ENCODE measurements at places on chromosomes 1 and 21.

DNA sequence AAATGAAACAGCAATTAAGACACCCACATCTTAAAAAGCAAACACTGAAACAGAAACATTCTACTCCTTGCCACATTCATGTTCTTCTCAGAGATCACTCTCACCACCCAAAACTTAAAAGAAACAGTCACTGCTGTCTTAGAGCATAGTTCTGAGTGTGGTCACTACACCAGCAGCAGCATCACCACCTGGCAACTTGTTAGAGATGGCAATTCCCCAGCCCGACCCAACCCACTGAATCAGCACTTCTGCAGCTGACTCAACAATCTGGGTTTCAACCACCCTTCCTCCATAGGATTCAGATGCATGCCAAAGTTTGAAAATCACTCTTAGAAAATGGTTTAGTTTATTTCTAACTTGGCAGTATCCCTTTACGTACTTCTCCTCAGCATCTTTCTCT, 126.1 kb downstream of the CDC42BPA start:
- DNase-seq: no peak

- DNase-seq: no peak
Observed at GRCh38 chr21:17570786-17571185, 41.9 kb downstream of the BTG3 start.

DNA sequence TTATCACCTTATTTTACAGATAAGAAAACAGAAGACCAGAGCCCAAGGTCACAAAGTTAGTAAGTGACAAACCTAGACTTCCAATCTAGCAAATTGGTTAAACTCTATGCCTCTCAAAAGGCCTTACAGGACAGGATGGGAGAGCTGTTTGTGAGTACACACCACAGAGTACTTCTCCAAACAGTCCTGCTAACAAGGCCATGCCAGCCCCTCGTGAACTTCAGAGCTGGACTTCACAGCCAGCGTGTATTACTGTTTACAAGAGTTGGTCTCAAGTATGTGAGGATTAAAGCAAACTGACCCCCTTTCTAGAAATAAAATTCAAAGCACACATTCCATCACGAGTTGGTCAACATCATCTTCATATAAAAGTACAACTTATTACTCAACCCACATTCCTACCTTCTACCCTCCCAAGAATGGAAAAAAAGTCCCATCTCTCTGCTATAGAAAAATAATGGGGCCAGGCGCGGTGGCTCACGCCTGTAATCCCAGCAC, 19.8 kb upstream of the UBR4 start:
- no peak for DNase-seq

DNA sequence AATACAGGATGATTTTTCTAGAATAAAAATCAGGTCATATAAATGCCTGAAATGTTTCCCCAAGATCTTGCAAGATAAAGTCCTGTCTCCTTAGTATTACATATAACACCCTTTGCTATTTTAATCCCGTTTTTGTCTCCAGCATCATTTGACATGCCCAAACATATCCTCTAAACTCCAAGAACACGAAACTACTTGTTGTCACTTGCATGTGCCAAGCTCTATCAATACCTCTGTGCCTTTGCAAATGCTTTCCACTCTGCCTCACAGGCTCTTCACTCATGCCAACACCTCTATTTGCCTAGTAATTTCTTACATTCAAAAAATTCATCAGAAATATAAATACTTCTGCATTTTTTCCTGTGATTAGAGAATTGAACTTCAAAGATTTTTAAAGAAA, 37.9 kb downstream of the LRRIQ3 start:
- DNase-seq: no peak

- no peak for DNase-seq
Observed at GRCh38 chr1:27127419-27127818, 27.5 kb downstream of the SLC9A1 start.

GRCh38 chr1:66452982-66453381, 81.0 kb upstream of the SGIP1 start:
- no peak for DNase-seq

GRCh38 chr1:110083866-110084226, 13.4 kb upstream of the ALX3 start:
- DNase-seq: no peak

GRCh38 chr1:182677397-182678098, 6.8 kb downstream of the RGS8 start:
- no peak for DNase-seq

- DNase-seq: no peak
Observed at GRCh38 chr1:3285106-3285740, 169.2 kb upstream of the ARHGEF16 start.

DNA sequence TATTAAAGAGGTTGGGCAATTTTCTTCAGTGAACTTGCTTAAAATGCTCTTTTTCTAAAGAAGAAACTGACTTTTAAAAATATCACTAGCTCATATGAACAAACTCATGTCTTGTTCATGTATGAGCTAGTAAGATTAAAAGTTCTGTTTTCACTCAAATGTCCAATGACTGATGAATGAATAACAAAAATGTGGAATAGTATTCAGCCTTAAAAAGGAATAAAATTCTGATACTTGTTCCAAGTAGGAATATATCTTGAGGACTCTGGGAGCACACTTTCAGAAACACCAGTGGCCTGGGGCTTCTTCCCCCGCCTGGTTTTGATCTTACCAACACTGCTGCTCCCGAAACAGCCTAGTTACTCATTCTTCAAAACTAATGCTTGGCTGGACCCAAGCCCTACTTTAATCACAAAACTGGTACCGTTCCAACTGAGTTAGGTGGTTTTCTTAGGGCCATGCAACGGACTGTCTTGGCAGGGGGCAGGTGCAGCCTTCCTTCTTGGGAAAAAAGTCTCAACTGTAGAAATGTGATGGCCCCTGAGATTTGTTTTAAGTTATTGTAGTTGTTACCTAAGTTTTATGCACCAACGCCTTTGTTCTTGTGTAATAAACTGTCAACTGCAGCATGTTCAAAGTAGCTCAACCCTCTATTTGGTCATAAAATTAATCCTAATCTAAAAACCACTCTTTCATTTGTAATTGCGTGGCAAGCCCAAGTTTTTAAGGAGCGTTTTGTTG, 116.0 kb downstream of the ETS2 start:
- DNase-seq: no peak

DNA sequence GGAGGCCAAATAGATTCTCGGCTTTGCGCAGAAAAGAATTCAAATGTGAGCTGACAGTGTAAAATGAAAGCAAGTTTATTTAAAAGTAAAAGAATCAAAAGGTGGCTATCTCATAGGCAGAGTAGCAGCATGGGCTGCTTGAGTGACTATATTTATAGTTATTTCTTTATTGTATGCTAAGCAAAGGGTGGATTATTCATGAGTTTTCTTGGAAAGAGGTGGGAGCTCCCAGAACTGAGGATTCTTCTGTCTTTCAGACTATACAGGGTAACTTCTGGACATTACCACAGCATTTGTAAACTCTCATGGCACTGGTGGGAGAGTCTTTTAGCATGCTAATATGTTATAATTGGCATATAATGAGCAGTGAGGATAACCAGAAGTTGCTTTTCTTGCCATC, 659.9 kb downstream of the RWDD3 start:
- DNase-seq: no peak

GRCh38 chr1:199585392-199585791, 442.1 kb upstream of the NR5A2 start:
- DNase-seq: no peak

GRCh38 chr21:38911484-38912101, 105.9 kb downstream of the ETS2 start:
- no peak for DNase-seq

DNA sequence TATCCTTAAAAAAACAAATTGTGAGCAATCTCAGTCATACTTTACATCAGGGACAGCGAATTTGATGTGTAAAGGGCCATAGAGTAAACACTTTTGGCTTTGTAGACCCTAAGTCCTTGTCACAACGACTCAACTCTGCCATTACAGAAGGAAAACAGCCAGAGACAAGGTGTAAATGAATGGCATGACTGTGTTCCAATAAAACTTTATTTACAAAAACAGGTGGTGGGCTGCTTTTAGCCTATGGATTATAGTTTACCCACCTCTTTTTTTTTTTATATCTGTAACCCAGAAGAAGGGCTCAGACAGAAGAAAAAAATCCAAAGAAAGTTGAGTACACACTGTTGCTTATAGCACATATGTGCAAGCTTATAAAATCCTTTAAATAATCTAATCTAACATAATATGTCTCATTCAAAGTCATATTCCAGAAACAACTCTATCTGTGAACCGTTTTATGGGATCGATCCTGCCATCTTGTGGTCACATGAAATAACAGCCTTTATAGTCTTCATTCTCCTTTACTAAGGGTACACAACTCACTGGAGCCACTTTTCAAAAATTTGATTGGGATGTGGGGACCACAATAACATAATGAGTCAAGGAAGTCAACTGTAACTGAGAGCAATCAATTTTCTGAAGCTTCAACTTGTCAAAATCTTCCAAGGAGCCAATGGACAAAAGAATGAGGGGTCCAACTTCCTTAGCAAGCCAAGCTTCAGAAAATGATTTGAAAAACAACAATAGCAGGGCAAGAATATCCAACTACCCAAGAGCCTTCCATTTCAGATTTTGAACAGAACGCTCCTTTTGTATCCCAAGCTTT, 142.2 kb upstream of the KRTAP19-8 start:
- DNase-seq: no peak

GRCh38 chr1:11925938-11926292, 312 bp downstream of the KIAA2013 start:
- DNase-seq: no peak

DNA sequence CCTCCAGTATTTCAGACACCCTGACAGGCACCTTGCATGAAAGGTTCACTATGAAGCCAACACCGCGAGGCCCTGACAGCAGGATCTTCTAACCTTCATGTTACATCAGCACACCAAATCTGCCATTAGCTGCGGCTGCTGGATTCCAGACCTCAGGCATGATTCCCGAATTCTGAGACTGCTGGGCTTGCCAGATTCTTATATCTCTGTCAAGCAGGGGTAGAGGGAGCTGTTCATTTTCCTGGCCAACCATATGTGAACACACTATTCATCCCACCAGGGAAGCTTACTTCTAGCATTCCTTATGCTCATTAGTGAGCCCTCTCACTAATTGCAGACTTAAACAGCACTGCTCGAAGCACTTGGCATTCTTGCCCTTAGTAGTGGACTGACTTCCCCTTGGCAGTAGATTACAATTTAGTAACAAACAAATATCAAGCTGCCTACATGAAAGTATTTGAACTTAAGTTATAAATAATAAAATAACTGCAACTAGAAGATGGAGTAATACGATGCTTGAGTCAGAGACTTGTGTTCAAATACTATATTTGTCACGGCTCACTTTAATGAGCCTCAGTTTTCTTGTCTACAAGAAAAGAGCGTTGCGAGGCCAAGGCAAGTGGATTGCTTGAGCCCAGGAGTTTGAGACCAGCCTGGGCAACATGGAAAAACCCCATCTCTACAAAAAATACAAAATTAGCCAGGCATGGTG, 43.3 kb downstream of the NID1 start:
- DNase-seq: no peak

GRCh38 chr1:111990026-111990877, 784 bp upstream of the KCND3 start:
- no peak for DNase-seq

- DNase-seq: no peak
Observed at GRCh38 chr1:77360256-77360655, 78.4 kb downstream of the AK5 start.

- no peak for DNase-seq
Observed at GRCh38 chr1:35226546-35226945, 33.6 kb upstream of the SFPQ start.

GRCh38 chr1:198523182-198523950, 17.1 kb downstream of the ATP6V1G3 start:
- no peak for DNase-seq

- no peak for DNase-seq
Observed at GRCh38 chr1:35297886-35298285, 29.4 kb downstream of the ZMYM4 start.

GRCh38 chr21:46065914-46066551, 31.9 kb upstream of the COL6A2 start:
- no peak for DNase-seq

DNA sequence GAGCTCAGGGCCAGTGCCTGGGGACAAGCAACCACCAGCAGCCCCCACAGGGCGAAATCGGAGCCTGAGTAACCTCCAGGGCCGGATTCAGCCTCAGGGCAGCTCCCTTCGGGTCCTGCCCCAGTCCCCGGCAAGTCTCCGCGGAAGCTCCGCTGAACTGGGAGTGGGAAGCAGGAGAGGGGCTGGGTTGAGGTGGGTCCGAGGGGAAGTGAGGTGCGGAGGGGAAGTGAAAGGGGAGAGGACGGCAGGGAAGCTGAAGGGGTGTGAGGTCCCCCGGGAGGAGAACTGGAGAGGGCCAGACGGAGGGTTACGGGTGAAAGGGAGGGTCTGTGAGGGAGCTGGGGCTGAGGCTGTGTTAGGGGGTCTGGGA, 560 bp downstream of the PADI2 start:
- DNase-seq: no peak

DNA sequence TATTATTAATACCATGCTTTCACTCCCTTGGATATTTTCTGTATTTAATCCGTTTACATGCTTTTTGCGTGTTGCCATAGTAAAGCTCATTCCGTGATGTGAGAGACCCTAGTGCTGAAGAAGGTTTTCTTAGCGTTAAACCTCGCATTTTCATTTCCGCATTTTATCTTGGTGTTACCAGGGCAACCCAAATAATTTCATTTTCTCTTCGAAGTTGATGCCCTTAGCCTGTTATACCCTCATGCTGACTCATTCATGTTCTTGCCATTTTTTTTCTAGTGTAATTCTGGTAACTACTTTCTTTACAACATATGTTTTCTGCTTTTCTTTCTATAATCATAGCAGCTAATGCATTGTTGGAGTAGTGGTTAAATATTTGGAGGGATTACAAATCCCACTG, 37.2 kb downstream of the LRRC8C start:
- DNase-seq: no peak

DNA sequence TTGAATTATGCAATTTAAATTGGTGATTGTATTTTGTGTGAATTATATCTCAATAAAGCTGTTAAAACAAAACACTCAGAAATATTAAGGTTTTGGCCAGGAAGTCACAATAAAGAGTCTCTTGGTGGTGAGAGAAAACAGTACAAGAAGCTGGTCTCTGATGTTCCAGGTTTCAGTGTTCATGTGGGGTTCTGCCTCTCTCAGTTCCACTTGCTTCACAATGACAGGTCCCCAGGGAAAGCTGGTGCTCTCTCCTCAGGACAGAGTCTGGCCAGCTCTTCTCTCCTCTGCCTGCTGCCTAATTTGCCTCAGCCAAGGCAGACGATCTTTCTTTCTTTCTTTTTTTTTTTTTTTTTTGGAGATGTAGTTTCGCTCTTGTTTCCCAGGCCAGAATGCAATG, 342.9 kb upstream of the PLXNA2 start:
- DNase-seq: no peak

- DNase-seq: no peak
Observed at GRCh38 chr21:45380566-45380965, 24.4 kb upstream of the COL18A1 start.
